ENCODE measurements at places on chromosomes 16 and 17.

DNA sequence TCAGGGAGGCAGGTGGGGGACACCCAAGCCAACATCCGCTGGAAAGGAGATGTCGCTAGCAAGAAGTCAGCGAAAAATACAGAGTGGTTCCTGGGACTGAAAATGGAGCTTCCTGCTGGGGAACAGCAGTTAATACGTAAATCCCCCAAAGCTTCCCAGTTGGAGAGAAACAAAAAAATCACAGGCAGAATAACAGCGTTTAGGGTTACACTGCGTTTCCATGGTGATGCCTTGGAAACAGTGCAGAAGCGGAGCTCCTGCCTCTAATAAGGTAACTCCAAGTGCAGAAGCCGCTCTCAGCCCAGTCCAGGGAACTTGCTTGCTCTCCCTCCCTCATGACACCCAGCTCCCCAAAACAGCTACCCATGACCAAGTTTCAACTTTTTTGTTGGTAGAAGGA is 73.4 kb downstream of the PLD6 start:
- no peak for DNase-seq

- DNase-seq: no peak
These were observed at the start of gene CTRB2 for GRCh38 chr16:75206749-75207451. Gene CTRB2 (minus strand): TSS chr16:75207161. CDS start chr16:75207141, 20 bp downstream.

- DNase-seq: no peak
These were observed 577 bp downstream of the TTC19 start for GRCh38 chr17:15999974-16000827.

GRCh38 chr17:32492648-32493289 is 6.0 kb downstream of the CDK5R1 start:
- no peak for DNase-seq

GRCh38 chr17:1087381-1088241 is 90.7 kb downstream of the TIMM22 start:
- no peak for DNase-seq
